T47D (cell line): ENCODE measurements at places on chromosomes 1 and 21.
A peak's percentile ranks its signal among the peaks of the same experiment; 100 is the strongest.

DNA sequence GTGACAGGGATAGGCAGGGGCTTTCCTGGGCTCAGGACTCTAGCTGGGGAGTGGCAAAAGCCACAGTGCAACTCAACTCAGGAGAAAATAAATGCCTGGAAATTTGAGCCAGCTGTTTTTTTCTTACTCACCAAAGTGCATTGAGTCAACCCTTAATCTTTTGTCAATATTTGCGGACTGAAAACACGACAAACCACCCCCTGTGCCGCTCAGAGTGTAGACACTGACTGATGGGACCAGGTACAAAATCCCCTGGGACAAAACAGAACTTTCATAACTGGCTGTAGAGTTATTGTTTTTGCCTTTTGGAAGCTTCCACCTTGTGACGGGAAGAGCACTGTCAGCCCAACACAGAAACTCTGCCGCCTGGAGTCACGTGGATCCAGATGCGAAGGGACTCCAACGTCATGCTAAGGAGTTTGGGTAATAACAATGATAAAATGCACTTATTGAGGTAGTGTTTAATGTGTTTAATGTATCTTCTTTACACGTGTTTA is 164.6 kb downstream of the PLPP3 start:
- peak; percentile 61 for DNase-seq

- no peak for DNase-seq
These were observed 91.0 kb upstream of the KCNA3 start for GRCh38 chr1:110765640-110766335.

GRCh38 chr1:104248385-104248784 is 498.7 kb downstream of the AMY1C start:
- no peak for DNase-seq

DNA sequence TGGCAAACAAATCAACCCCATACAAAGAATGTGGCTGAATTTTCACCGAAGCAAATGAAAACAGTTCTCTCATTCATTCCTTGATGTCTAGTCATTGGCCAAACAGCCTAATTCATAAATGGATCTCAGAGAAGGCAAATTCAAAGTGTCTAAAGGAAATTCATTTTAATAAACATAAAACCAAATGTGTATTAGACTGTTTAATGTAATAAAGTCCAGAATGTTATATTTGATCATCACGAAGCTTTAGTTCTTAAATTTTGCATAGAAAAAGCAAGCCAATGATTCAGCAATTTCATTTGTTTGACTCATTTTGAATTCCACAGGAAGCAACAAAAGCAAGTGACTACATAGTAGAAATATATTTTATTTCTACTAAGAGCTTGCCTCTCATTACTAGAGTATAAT is 379.2 kb upstream of the ADAMTS5 start:
- no peak for DNase-seq

DNA sequence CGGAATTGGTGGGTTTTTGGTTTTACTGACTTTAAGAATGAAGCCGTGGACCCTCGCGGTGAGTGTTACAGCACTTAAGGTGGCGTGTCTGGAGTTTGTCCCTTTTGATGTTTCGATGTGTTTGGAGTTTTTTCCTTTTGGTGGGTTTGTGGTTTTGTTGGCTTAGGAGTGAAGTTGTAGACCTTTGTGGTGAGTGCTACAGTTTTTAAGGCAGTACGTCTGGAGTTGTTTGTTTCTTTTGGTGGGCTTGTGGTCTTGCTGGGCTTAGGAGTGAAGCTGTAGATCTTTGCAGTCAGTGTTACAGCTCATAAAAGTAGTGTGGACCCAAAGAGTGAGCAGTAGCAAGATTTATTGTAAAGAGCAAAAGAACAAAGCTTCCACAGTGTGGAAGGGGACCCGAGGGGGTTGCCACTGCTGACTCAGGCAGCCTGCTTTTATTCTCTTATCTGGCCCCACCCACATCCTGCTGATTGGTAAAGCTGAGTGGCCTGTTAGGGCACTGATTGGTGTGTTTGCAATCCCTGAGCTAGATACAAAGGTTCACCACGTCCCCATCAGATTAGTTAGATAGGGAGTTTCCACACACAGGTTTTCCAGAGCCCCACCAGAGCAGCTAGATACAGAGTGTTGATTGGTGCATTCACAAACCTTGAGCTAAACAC is 20.9 kb downstream of the HENMT1 start:
- no peak for DNase-seq

GRCh38 chr21:35050348-35051286 is 1.5 kb upstream of the RUNX1 start:
- no peak for DNase-seq

- DNase-seq = no peak
These were observed 75.9 kb downstream of the LRRC8C start for GRCh38 chr1:89708751-89709375.

DNA sequence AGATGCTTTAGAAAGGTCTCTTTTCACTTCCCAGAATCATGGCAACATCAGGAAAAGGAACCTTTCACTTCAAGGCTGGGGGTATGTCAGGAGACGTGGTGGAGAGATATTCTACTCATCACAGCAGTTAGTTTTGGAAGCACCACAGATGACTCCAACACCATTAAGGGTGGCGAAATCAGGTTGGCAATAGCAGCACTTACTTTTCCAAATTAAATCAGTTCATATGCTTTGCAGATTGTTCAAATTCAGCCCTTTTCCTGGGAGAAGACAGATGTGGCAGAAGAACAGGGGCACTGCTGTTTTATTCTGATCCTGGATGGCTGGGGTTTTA is 79.0 kb downstream of the RUNX1 start:
- DNase-seq = no peak

DNA sequence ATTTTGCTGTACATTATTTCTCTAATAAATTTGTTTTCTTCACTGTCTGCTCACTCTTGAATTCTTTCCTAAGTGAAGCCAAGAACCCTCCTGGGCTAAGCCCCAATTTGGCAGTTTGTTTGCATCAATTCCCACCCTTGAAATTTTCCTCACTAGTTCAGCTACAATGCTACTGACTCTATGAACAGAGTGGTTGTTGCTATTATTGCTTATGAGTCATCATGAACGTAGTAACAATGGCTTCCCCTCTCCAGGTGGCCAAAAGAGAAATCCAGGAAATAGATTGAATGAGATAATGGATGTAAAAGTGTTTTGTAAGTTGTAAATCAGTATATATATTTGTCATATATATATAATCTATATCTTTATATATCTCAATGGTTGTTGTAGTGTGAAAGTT is 193.0 kb downstream of the URB2 start:
- DNase-seq = no peak

DNA sequence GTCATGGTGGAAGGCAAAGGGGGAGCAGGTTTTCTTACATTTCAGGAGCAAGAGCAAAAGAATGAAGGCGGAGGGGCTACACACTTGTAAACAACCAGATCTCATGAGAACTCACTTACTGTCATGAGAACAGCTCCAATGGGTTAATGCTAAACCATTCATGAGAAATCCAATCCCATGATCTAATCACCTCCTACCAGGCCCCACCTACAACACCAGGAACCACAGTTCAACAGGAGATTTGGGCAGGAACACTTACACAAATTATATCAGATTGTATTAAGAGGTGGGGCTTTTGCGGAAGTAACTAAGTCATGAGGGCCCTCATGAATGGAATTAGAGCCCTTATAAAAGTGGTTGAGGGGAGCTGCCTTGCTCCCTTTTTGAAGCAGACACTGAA is 48.9 kb upstream of the SAMSN1 start:
- no peak for DNase-seq
